ENCODE measurements at places on chromosomes 1 and 21.

DNA sequence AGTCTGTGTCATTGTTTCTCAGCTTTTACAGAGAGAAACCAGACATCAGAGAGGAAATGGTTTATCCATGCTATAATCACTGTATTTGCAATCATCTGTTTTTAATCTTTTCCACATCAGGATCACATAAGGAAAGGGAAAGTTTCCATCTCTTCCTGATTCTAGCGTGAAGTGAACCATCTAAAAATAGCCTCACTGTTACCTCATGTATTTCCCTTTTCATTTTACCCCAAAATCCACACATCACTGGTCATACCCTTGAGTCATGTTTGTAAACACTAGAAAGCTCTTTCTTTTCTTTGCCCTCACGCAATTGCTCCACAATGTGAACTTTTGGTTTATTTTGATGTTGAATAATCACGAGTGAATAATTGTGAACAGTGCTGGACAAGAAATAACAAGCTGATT, 146.0 kb downstream of the PLA2G4A start:
- no peak for DNase-seq
- no peak overlapping the region for H3K27ac ChIP-seq
- no peak overlapping the region for H3K4me3 ChIP-seq
- H3K36me3 ChIP-seq, result no peaks in the 10 kb centered on the region
- no peaks in the 10 kb centered on the region for H3K27me3 ChIP-seq

DNA sequence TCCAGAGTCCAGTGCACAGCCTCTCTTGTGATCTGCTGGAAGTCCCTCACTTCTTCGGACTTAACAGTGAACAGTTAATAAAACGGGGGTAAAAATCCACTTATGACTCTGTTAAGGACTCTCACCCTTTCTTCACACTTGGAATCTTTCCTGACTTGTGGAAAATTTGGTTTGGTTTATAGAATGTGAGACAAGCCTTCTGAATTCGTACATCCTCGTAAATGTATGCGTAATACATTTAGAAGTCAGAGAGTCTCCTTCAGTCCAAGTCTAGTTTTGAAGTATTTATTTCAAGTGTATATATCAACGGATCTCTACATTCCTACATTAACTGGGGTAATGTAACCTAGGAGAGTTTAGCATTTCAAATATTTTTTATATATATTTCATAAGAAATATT, 270.4 kb downstream of the KCNJ6 start:
- no peak overlapping the region for H3K4me3 ChIP-seq
- H3K4me1 ChIP-seq, result no peaks in the 10 kb centered on the region
- H3K36me3 ChIP-seq, result no peaks in the 10 kb centered on the region
- no peak overlapping the region for H3K27ac ChIP-seq

- H3K27ac ChIP-seq, result no peak overlapping the region
- no peaks in the 10 kb centered on the region for H3K27me3 ChIP-seq
- H3K36me3 ChIP-seq, result no peaks in the 10 kb centered on the region
- no peak overlapping the region for H3K4me3 ChIP-seq
- no peak for DNase-seq
These were observed 236.9 kb downstream of the RPS6KC1 start for GRCh38 chr1:213287987-213288386.

GRCh38 chr1:68000191-68000590, 50.2 kb downstream of the DIRAS3 start:
- no peaks in the 10 kb centered on the region for H3K27me3 ChIP-seq
- no peak overlapping the region for H3K27ac ChIP-seq
- no peak overlapping the region for H3K4me3 ChIP-seq
- H3K4me1 ChIP-seq, result no peaks in the 10 kb centered on the region
- no peaks in the 10 kb centered on the region for H3K36me3 ChIP-seq

DNA sequence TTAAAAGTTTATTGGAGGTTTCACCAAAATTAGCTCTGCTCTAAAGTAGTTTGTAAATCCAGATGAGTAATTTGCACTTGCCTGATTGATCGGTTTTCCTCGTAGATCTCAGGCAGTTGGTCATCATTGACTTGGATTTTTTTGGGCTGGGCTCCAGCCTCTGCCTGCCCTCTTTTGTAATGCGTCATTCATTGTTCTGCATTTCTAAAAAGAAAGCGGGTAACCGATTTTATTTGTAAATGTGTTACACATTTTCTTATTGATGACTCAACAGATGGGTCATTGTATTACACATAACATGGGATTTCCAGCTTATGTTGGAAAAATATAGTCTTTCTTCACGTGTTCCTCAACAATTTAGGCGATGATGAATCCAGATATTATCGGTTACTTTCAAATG, 5.5 kb downstream of the ETS2 start:
- no peaks in the 10 kb centered on the region for H3K27me3 ChIP-seq
- peaks cover 30% of the 10 kb centered on the region for H3K4me1 ChIP-seq
- no peak for DNase-seq
- no peak overlapping the region for H3K4me3 ChIP-seq
- peaks cover 68% of the 10 kb centered on the region for H3K36me3 ChIP-seq

GRCh38 chr1:195897076-195897475, 711.2 kb downstream of the KCNT2 start:
- H3K36me3 ChIP-seq, result no peaks in the 10 kb centered on the region
- no peaks in the 10 kb centered on the region for H3K27me3 ChIP-seq
- no peak for DNase-seq
- H3K27ac ChIP-seq, result no peak overlapping the region
- H3K4me1 ChIP-seq, result no peaks in the 10 kb centered on the region
- no peak overlapping the region for H3K4me3 ChIP-seq

GRCh38 chr1:88552226-88552625, 131.8 kb upstream of the PKN2 start:
- no peaks in the 10 kb centered on the region for H3K36me3 ChIP-seq
- no peaks in the 10 kb centered on the region for H3K4me1 ChIP-seq
- H3K27ac ChIP-seq, result no peak overlapping the region

DNA sequence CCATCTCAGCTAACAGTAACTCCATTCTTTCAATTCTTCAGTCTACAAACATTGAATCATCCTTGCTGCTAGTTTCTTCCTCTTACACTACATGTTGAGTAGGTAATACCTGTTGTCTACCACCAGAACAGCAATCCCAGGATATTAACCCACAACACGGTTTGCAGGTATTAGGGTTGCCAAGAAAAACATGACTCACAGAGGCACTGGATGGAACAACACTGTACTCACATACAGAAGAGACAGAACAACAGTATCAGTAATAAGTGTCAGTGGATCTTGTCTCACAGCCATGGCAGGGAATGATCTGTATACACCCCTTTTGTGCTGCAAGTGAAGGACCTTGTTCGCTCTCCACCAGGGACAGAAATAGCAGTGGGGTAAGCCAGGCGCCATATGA, 212.1 kb downstream of the GPR52 start:
- no peak overlapping the region for H3K4me3 ChIP-seq
- H3K36me3 ChIP-seq, result no peaks in the 10 kb centered on the region
- no peak overlapping the region for H3K27ac ChIP-seq
- H3K27me3 ChIP-seq, result no peaks in the 10 kb centered on the region
- H3K4me1 ChIP-seq, result no peaks in the 10 kb centered on the region

DNA sequence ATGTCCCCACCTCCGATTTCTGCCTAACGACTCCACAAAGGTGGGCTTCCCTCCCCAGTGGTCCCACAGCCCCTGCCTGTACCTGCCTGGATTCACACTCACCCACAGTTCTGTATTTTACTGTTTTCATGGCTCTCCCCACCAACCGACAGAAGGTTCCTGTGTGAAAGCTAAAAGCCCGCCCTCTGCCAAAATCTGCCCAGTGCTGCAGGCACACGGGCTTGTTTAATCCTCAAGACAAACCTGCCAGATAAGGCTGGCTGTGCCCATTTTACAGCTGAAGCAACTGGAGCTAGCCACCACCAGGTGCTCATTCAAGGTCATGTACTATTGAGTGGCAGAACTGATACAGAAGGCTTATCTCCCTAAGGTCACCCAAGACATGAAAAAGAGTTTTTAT, 114.5 kb downstream of the HIVEP3 start:
- H3K4me1 ChIP-seq, result peaks cover 13% of the 10 kb centered on the region
- H3K36me3 ChIP-seq, result no peaks in the 10 kb centered on the region
- DNase-seq, result no peak
- no peak overlapping the region for H3K27ac ChIP-seq

- H3K36me3 ChIP-seq, result no peaks in the 10 kb centered on the region
- peaks cover 5% of the 10 kb centered on the region for H3K27me3 ChIP-seq
- peak overlapping the region; percentile 63 for H3K4me3 ChIP-seq
- no peak overlapping the region for H3K27ac ChIP-seq
These were observed 766 bp upstream of the SLC44A3 start for GRCh38 chr1:94819238-94819944.

DNA sequence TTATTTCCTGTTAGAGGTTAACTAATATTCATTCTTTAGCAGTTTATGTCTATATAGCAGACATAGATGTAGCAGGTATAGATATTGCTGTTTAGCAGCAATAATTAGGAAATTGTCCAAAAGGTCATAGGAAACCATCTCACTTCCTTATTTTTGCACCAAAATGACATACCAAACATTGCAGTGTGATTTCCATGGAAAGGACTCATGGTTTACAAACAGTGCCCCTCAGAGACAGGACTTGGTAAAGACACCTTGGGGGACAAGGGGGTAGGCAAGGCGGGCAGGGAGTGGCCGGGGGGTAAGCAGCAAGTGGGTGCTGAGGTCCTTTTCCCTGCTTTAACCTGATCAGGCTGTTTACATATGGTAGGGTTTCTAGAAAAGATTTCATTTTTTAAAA, 30.5 kb downstream of the BATF3 start:
- peaks cover 35% of the 10 kb centered on the region for H3K4me1 ChIP-seq
- no peaks in the 10 kb centered on the region for H3K27me3 ChIP-seq
- H3K27ac ChIP-seq, result peak overlapping the region; percentile 83
- H3K36me3 ChIP-seq, result no peaks in the 10 kb centered on the region

- no peaks in the 10 kb centered on the region for H3K36me3 ChIP-seq
- H3K27me3 ChIP-seq, result no peaks in the 10 kb centered on the region
- DNase-seq, result no peak
- no peaks in the 10 kb centered on the region for H3K4me1 ChIP-seq
These were observed 78.6 kb upstream of the TLR5 start for GRCh38 chr1:223221686-223222085.

GRCh38 chr1:208933984-208934525, 649.5 kb upstream of the CAMK1G start:
- H3K36me3 ChIP-seq, result no peaks in the 10 kb centered on the region
- H3K4me1 ChIP-seq, result no peaks in the 10 kb centered on the region
- no peak overlapping the region for H3K27ac ChIP-seq
- no peak for DNase-seq
- H3K27me3 ChIP-seq, result no peaks in the 10 kb centered on the region
- H3K4me3 ChIP-seq, result no peak overlapping the region

- H3K27me3 ChIP-seq, result no peaks in the 10 kb centered on the region
- DNase-seq, result no peak
- no peak overlapping the region for H3K27ac ChIP-seq
- no peaks in the 10 kb centered on the region for H3K4me1 ChIP-seq
- no peak overlapping the region for H3K4me3 ChIP-seq
These were observed 14.3 kb downstream of the CD2 start for GRCh38 chr1:116768416-116769103.

DNA sequence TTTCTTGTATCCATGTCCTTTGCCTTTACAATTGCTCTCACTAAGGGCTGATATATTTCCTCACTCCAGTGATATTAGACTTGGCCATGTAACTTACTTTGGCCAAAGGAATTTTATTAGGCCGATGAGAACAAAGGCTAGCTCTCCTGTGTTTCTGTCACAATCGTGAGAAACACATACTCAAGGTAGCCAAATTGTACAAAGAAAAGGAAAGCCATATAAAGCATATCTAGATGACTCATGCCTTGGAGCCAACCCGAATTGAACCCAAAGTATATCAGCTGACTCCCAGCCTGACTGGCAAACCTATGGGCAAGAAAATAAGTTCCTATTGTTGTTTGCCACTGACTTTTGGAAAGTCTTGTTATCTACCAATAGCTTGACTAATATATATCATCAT, 371.7 kb upstream of the LRRC7 start:
- H3K27me3 ChIP-seq, result no peaks in the 10 kb centered on the region
- no peaks in the 10 kb centered on the region for H3K4me1 ChIP-seq
- no peak for DNase-seq
- no peak overlapping the region for H3K27ac ChIP-seq
- H3K36me3 ChIP-seq, result no peaks in the 10 kb centered on the region
- H3K4me3 ChIP-seq, result no peak overlapping the region

- H3K4me3 ChIP-seq, result no peak overlapping the region
- H3K4me1 ChIP-seq, result peaks cover 5% of the 10 kb centered on the region
- H3K27ac ChIP-seq, result no peak overlapping the region
- DNase-seq, result no peak
These were observed 256.8 kb downstream of the DISC1 start for GRCh38 chr1:231883382-231883781.

DNA sequence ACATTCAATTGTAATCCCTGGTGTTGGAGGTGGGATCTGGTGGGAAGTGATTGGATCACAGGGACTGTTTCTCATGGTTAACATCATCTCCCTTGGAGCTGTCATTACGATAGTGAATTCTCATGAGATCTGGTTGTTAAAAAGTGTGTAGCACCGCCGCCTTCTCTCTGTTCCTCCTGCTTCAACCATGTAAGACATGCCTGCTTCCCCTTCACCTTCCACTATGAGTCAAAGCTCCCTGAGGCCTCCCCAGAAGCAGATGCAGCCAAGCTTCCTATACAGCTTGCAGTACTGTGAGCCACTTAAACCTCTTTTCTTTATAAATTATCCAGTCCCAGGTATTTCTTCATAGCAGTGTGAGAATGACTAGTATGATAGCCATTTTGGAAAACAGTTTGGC, 30.1 kb upstream of the TRIM62 start:
- no peaks in the 10 kb centered on the region for H3K27me3 ChIP-seq
- H3K27ac ChIP-seq, result no peak overlapping the region
- H3K4me3 ChIP-seq, result no peak overlapping the region
- no peaks in the 10 kb centered on the region for H3K36me3 ChIP-seq
- DNase-seq, result no peak
- H3K4me1 ChIP-seq, result no peaks in the 10 kb centered on the region

- peaks cover 17% of the 10 kb centered on the region for H3K4me1 ChIP-seq
- H3K4me3 ChIP-seq, result no peak overlapping the region
- no peak for DNase-seq
- no peak overlapping the region for H3K27ac ChIP-seq
- H3K36me3 ChIP-seq, result no peaks in the 10 kb centered on the region
These were observed 24.7 kb downstream of the LYST start for GRCh38 chr1:235841938-235842545.

DNA sequence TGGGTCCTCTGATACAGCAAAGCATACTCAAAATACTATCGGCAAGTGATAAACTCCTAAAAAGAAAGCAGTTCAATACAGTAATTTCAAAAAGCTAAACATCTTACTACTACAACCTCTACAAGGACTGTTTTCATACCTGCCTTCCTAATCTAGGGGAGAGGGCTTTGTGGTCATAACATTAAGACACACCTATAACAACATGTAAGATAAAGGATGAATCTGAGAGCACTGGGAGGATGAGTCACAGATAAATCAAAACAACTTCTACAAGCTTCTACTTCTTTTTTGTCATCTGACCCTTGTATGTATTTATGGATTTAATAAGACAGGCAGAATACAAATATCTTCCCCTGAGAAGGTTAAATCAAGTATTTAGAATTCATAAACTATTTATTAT, 40.0 kb downstream of the LTN1 start:
- H3K27me3 ChIP-seq, result no peaks in the 10 kb centered on the region
- peaks cover 97% of the 10 kb centered on the region for H3K36me3 ChIP-seq
- no peak overlapping the region for H3K27ac ChIP-seq
- H3K4me1 ChIP-seq, result no peaks in the 10 kb centered on the region
- H3K4me3 ChIP-seq, result no peak overlapping the region
- DNase-seq, result no peak

Data from heart left ventricle (tissue), 16 donors.